Stimulated activated CD8-positive, alpha-beta memory T cell treated with anti-CD3 and anti-CD28 coated beads, Interleukin-15, amount 100 ng/mL, for 48 hours (primary cell): ENCODE measurements at places on chromosomes 4 and X.

GRCh38 chrX:130831347-130831722, 71.7 kb downstream of the ENOX2 start:
- DNase-seq, result no peak

- DNase-seq, result no peak
These were observed 83.0 kb upstream of the BEND4 start for GRCh38 chr4:42235304-42236021.

DNA sequence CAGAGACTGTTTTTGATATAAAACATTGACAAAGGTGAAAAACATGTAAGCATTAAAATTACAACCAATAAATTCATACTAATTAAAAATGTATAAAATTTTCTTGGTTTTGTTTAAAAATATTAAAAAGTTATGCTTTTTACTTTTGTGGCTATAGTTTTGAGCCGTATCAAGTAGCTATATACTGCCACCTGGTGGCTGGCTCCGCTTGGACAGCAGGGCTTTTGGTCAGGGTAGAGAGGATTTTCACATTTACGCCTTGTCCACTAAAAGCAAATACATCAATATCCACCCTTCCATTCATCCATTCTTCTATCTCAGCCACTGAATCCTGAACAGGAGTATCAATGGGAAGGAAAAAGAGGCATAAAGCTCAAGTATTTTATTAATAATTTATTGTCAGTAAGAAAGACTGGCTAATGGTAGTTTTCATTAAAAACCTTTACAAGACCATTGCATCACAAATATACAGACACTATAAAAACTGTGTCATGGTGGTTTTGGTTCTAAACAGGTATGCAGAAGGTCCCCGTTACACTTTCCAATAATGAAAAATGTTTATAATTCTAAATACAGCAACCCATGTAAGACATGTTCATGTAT, 32.1 kb upstream of the MTNR1A start:
- DNase-seq, result peak; percentile 17

- DNase-seq, result no peak
These were observed 25.4 kb downstream of the C4orf17 start for GRCh38 chr4:99536271-99536670.

DNA sequence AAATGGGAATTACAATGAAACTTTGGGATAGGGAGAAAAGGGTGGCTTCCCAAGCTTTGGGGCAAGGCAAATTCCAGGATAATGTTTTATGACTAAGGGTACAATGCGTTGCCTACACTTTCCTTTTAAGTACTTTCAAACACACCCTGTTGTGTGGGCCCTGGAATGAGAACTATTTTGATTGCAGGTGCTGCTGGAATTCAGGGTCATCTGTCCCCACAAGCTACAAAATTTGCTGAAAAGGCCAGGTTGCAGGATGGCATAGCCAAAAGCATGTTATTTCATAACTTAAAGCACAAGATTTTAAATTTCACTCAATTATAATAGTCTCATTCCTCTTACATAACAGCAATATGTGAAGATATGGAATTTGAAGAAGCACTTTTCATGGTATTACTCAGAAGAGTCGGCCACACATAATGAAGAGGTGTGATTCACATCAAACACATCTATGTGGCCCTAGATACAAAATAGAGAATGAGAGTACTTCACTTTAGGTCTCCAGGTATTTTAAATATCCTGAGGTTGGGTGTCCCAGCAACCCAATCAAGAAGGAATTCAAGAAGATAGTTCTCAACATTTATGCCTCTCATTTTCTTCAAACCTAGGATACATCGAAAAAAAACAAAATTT, 89.3 kb downstream of the APBB2 start:
- no peak for DNase-seq

DNA sequence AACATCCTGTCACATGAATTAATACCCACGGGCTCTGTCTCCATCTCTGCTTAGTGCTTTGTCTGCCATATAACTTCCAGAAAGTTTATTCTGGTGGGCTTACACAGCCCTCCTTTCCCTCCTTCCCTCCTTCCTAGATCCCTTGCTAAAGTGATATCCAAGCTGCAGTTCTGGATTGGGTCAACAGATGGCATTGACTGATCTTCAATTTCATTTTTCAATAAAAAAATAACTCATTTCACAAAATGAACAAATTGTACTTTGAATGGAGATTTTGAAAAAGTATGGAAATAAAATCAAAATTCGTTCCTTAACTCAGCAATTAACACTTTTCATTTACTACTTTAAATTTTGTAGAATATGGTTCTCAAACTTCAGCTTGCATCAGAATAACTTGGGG, 94.9 kb downstream of the NXF2 start:
- DNase-seq, result no peak

DNA sequence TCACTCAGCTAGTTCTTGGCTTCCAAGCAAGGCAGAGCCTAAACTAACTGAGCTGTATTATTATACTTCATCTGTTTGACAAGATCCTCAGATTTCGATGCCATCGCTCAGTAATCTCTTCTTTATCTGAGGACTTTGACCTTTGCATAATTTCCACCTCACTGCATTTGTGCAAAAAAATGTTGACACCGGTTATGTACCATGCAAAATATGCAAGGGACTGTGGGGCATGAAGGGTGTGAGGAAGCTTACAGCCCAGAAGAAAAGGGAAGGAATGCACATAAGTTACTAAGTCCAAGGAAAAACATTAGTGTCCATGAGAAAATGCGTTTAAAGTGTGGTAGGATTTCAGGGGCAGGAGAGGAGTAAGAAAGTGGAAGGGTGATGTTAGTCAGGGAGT, 295.4 kb downstream of the PACRGL start:
- no peak for DNase-seq

GRCh38 chr4:80331693-80332092, 3.8 kb upstream of the CFAP299 start:
- DNase-seq, result no peak
